8988T (cell line): ENCODE measurements at places on chromosomes 3 and 15.

DNA sequence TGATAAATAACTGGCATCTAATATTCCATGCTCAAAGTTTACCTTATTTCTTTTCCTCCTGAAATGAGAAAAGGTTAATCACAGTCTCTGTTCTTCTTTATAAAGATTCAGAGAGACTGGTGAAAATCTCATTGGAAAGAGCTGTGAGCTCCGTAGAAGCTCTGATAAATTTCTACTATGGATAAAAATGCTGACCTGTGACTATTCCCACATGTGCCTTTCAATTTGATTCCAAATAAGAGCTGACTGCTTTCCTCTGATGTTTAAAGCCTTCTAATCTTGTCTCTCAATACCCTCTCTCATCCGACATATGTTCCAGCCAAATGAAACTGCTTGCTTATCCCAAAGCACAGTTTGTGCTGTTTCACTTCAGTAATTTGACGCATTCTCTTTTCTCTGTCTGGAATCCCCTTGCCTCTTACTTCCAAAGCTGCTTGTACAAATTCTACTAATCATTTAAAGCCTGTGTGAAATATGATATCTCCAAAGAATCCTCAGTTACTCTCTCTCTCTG, 130.1 kb downstream of the RTP4 start:
- no peak for DNase-seq

DNA sequence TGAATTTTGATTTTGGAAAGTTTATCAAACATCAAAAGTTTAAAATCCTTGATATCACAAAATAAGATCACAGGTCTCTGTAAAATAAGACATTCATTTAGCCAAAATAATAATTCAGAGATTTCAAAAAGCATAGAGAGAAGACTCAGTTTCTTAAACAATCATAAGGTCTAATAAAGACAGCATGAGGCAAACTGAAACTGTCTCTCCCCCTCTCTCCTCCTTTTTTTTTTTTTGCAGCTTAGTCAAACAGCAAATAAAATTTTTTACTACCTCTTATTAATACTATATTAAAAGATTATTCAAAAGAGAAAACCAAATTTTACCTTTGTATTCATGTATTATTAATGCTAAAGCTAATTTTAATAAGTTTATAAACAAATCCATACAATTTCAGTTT, 57.4 kb downstream of the OSTN start:
- DNase-seq: no peak

DNA sequence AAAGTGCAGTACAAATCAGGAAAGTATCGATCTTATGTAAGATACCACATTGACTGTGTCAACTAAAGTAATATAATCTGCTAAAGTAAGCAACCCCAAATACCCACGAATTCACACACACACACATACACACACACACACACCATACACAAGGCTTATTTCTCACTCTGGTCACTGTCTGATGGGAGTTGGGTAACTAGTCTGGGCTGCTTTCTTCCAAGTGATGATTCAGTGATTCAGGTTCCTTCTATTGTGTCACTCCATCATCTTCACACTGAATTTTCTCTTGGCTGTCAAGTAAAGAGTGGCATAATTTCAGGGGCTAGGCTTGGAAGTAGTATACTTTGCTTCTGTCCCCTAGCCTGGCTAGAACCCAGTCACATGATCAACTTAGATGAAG, 104.8 kb upstream of the CCDC54 start:
- no peak for DNase-seq

GRCh38 chr15:74403991-74404563, 29.7 kb downstream of the SEMA7A start:
- no peak for DNase-seq

GRCh38 chr3:30650348-30650995, 44.1 kb downstream of the TGFBR2 start:
- no peak for DNase-seq

DNA sequence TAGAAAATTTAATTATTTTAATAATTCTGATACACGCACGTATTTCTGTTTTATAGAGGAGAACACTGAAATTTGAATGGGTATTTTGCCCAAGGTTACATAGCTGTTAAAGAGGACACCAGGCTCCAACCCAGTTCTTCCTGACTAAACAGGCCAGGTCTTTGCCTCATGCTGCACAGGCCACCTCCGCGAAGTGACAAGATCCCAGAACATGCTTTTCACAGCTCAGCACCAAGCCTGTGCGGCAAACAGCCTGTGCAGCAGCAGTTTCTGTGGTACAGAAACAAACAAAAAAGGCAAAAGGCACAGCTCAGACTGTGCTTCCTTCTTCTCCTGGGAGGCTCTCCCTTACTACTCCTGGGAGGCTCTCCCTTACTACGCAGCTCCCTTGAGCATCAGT, 6.5 kb downstream of the FOXL2 start:
- DNase-seq: no peak

GRCh38 chr3:139655909-139656595, 21.7 kb downstream of the NMNAT3 start:
- DNase-seq: no peak

GRCh38 chr3:43762451-43762850, 71.7 kb downstream of the ABHD5 start:
- no peak for DNase-seq

- DNase-seq: no peak
These were observed 355.3 kb upstream of the ZNF385D start for GRCh38 chr3:22106213-22106896.

GRCh38 chr3:78745847-78746246, 1022.0 kb downstream of the ROBO1 start:
- no peak for DNase-seq

DNA sequence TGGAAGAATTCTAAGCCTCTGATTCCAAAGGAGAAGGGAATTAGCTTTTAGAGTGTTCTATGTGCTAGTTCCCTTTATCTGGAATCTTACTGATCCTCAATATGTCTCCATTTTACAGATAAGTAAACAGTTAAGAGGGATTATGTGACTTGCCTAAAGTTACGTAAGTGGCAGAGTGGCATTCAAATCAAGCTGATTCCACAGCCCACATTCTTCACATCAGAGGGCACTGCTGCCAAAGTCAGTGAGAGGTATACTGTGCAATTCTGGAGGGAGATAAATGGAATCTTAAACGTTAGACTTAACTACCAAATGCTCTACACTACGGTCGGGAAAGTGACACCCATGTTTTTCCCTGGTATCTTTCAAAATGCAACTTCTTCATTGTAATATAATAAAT, 11.0 kb upstream of the MELTF start:
- DNase-seq: no peak

DNA sequence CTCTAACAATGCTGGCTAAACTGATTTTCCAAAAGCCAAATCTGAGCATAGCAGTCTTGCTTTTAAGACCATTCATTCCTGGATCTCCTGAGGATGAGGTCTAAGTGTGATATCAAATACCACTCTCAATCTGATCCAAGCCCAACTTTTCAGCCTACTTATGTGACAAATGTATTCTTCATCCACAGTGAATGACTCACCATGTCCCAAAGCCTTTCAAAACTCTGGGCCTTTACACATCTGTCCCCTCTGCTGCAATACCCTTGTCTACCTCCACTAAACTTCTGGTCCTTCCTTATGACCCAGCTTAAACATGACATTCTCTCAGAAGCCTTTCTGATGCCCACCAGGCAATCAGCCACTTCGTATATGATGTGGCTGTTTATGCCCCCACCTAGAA, 4.6 kb downstream of the ANAPC13 start:
- DNase-seq: no peak

DNA sequence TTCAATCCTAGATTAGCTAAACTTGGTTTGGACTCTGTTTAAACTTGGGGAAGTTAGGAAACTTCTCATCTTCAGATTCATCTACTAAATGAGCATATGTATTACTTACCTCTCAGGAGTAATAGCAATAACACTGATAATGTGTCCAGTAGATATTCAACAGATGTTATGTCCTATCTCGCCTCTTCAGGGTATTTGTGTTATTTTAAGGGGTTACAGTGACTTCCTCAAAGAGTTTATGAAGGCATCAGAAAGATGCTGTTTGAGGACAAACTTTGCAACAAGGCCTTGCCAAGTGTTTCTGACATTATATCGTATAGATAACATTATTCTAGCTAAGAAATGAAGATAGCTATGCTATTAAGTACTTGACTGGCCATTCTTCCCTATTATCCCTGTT, 522.3 kb downstream of the IGSF11 start:
- no peak for DNase-seq

GRCh38 chr15:31265871-31266711, 60.5 kb upstream of the KLF13 start:
- DNase-seq: no peak

- no peak for DNase-seq
These were observed 430.5 kb downstream of the GABRG3 start for GRCh38 chr15:27401471-27401870.
